ENCODE measurements at places on chromosomes 5 and 9. TPM values are rescaled to one million over a fixed set of nuclear protein-coding genes. Genes with fewer than 3 reads are reported as not detected.
A peak's percentile ranks its signal among the peaks of the same experiment; 100 is the strongest.

- no peaks in the 10 kb centered on the region for H3K36me3 ChIP-seq
- no peak overlapping the region for H3K4me3 ChIP-seq
- no peaks in the 10 kb centered on the region for H3K27me3 ChIP-seq
- H3K4me1 ChIP-seq = peaks cover 47% of the 10 kb centered on the region
Observed at GRCh38 chr9:113574441-113575262, 111.1 kb downstream of the RGS3 start.

DNA sequence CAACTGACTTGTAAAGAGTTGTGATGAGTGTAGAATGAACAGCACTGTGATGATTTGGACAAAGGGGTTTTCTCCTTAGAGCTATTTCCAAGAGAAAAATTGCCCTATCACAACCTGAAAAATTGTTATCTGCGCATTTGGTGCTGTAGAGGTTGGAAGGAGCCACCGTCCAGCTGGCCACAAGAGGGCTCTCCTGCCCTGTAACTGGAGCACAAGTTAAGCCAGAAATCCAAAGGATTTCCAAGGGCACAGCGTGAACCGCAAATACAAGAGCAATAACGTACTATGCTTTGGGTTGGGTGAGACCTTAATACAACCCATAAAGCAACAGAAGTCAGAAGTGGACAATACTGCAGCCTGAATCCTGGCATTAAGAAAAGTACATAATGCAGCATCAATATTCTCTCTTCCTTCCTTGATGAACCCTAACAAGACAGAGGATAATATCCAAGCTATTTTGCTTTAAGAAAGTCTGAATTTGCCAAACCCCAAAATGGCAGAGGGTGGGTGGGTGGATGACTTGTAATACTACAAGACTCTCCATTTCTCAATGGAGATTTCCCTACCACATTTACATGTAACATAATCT lies 56.8 kb upstream of the SMIM32 start:
- no peak overlapping the region for H3K4me3 ChIP-seq
- H3K36me3 ChIP-seq = no peaks in the 10 kb centered on the region
- H3K4me1 ChIP-seq = no peaks in the 10 kb centered on the region
- no peak for DNase-seq

DOK3 gene
- total RNA-seq = 12.0 TPM

DNA sequence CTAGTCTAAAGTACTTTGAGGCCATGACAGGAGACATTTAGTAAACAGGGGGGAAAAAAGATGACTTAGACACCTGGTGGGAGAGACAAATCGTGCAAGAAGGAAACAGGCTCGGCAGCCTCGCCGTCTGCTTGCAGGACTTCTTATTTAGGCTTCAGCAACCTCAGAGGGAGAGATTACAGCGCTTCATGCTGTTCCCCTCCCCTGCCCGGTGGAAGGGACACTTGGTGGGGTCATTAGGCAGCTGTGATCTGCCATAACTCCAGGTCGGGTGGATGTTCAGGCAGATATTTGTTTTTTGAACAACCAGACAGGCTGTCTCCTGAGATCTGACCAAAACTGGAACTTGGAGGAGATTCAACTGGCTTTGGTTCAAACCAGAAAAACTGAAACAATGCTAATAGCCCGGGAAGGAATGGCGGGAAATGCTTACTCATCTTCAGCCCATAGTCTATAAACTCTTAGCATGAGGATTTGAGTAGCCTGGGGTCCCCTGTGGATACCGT lies 38.1 kb upstream of the CD180 start:
- H3K27me3 ChIP-seq = no peaks in the 10 kb centered on the region
- DNase-seq = peak; percentile 84
- peak overlapping the region; percentile 77 for H3K27ac ChIP-seq
- H3K4me1 ChIP-seq = peaks cover 49% of the 10 kb centered on the region

IL3 gene
- not detected for total RNA-seq

DNA sequence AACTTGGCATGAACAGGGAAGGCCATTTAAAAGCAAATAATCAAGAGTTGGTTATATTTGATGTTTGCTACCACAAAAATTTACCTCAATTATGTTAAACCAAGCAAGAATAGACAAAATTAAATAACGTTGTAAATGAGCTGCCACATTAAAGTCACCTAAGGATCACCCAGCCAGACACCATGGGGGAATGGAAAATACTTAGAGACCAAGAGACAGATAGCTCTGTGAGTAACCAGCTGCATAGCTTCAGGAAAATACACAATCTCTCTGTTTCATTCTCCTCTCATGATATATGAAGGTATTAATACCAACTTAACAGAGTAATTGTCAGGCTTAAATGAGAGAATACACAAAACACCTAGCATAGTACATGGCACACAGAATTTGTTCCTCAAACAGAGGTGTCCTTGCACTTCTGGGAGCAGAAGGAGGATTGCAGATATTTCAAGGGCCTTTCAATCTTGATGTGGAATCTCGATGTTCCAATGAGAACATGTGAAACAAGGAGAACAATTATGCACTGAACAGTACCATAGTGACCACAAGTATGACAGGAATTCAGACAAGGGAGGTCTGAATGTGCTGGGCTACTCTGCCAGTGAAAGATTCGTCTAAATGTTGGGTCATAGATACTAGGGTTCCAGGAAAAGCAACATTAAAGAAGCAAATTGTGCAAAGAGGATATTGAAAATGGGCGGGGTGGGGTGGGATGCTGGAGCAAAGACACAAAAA lies 18.6 kb downstream of the JAKMIP2 start:
- no peaks in the 10 kb centered on the region for H3K4me1 ChIP-seq
- H3K4me3 ChIP-seq = no peak overlapping the region
- no peaks in the 10 kb centered on the region for H3K36me3 ChIP-seq
- no peaks in the 10 kb centered on the region for H3K27me3 ChIP-seq
- H3K27ac ChIP-seq = no peak overlapping the region

DNA sequence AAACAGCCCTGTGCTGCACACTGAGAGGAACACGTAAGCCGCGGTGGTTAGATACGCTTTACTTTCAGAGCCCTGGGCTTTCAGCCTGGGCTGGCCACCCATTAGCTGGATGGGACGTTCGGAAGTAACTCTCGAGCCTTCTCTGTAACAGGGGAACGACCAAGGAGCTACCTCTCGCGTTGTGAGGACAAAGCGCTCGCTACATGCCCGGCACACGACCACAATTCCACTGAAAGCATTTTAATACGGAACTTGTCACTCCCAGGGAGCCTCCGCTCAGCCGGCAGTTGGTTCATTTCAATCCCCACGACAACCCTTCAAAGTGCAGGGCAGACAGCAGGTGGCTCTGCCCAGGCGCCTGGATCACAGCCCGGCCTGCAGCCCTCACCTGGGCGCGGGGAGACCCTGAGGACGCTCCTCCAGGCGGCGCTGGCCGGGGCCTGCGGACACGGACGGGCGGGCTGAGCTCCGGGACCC lies 368 bp downstream of the SURF1 start:
- no peaks in the 10 kb centered on the region for H3K27me3 ChIP-seq
- H3K27ac ChIP-seq = peak overlapping the region; percentile 59
- peak overlapping the region; percentile 70 for H3K4me3 ChIP-seq
- DNase-seq = no peak
- no peaks in the 10 kb centered on the region for H3K36me3 ChIP-seq

GRCh38 chr9:129934780-129935179 lies 99.5 kb downstream of the USP20 start:
- no peaks in the 10 kb centered on the region for H3K36me3 ChIP-seq
- no peaks in the 10 kb centered on the region for H3K27me3 ChIP-seq
- H3K4me1 ChIP-seq = peaks cover 73% of the 10 kb centered on the region

DNA sequence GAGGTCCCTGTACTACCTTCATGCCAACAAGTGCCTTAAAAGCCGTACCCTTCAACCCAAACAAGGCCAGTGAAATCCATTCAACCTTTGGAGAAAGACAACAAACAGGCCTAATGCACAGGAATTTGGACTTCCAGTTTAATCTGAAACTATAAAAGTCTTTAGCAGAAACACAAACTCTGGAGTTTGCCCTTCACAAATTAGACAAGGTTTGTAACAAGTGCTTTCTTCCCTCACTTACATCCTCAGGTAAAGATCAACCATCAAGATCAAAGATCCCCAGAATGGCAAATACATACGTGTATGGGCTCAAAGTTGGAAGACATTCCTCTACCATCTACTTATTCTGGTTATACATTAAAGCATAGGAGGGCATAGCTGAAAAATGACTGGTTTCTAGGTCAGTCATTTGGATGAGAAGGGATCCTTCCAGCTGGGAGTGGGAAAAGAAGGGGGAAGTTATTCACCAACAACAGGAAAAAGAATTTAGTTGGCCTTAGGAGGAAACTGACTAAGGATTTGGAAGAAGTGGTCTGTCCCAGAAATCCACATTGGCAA lies 2.0 kb downstream of the DAB2 start:
- no peaks in the 10 kb centered on the region for H3K36me3 ChIP-seq
- no peak for DNase-seq
- H3K27ac ChIP-seq = peak overlapping the region; percentile 89
- peak overlapping the region; percentile 57 for H3K4me3 ChIP-seq

DNA sequence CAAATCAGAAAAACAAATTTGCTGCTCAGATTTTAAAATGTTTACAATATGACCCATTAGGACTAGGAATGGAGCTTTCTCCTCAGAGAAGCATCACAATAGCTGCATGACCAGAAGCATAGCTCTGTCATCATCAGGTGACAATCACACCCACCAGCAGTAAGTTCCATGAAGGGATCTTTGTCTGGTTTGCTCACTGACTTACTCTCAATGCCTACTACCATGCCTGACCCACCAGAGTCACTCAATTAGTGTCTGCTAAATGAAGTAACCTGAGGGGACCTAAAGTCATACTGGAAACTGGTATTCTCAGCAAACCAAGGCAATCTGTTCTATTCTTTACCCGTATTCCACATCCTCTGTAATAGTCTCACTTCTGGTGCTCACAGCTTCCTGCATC lies 7.7 kb downstream of the ERMP1 start:
- no peak for DNase-seq
- H3K4me1 ChIP-seq = no peaks in the 10 kb centered on the region
- H3K4me3 ChIP-seq = no peak overlapping the region
- H3K36me3 ChIP-seq = no peaks in the 10 kb centered on the region
- H3K27ac ChIP-seq = no peak overlapping the region

DNA sequence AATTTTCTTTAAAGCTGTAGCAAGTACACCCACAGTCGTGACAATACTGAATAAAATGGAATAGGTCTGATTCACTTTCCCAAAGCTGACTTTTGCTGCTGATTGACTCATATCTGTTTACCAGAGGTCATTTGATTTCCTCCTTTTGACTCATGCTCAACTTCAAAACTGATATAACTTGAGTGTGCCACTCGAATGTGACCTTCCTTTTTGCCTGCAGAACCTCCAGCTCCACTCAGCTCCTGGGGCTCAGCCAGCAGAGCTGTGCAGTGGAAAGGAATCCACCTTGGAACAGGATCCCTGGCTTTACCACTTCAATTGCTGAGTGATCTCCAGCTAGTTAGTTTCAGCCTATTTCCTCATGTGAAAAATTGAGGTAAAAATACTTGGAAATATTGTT lies 84.1 kb downstream of the FEM1C start:
- no peaks in the 10 kb centered on the region for H3K36me3 ChIP-seq
- H3K4me3 ChIP-seq = no peak overlapping the region
- no peak overlapping the region for H3K27ac ChIP-seq

GRCh38 chr5:24668050-24668449 lies 23.3 kb upstream of the CDH10 start:
- H3K27me3 ChIP-seq = no peaks in the 10 kb centered on the region
- no peak overlapping the region for H3K27ac ChIP-seq

DNA sequence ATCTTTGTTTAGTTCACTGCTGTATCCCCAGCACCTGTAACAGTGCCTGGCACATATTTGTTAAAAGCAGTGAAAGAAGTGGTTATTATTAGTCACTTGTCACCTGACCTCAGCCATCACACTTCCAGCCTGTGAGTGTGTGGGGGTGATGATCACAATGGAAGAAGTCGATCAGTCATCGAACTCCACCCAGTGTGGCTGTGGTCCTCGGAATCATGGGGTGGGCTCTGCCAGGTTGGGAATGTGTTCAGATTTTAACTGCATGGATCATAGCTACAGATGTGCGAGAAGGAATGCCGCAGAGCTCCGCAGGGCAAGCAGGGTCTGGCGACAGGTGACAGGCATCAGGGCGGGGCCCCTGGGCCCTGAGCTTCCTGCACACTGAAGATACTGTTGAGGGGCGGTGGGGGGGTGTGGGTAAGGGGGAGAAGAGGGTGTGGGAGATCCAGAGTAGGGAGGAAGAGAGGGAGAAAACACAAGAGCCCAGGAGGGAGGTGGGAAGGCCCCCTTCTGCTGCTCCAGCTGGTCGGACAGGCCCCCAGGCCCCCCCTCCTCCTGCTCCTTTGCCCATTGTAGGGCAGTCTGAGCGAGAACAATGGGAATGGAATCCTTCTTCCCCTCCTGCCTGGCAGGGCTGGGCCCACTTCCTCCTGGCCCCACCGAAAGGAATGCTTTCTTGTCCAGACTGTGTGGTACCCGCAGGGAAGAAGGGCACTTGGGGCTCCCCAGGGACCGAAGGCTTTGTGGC lies 89.6 kb downstream of the SPRY4 start:
- H3K4me3 ChIP-seq = no peak overlapping the region
- DNase-seq = no peak
- H3K4me1 ChIP-seq = no peaks in the 10 kb centered on the region
- H3K36me3 ChIP-seq = no peaks in the 10 kb centered on the region
- no peak overlapping the region for H3K27ac ChIP-seq
- no peaks in the 10 kb centered on the region for H3K27me3 ChIP-seq

MRPL50 gene
- total RNA-seq = 8.8 TPM

GRCh38 chr5:157546456-157547100 lies 29.0 kb downstream of the ADAM19 start:
- H3K36me3 ChIP-seq = no peaks in the 10 kb centered on the region
- H3K27ac ChIP-seq = no peak overlapping the region
- H3K4me3 ChIP-seq = no peak overlapping the region
- no peak for DNase-seq
- no peaks in the 10 kb centered on the region for H3K27me3 ChIP-seq
- peaks cover 70% of the 10 kb centered on the region for H3K4me1 ChIP-seq

MYORG gene
- total RNA-seq = 4.4 TPM

DNA sequence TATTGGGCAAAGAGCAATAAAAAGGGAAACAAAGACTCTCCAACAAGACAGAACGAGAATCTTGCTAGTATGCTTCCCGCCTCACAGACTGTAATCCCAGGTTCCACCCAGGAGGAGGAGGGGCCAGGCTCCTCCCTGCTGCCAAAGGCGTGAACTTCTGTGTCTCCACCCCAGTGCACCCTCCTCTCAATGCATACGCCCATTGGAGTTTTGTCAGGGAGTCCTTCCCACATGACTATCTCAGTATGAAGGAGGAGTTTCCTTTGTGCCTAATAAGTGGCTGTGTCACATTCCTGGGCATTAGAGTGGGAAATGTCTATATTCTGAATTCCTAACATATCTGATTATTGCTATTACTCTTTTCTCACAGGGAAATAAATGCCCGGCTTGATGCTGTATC lies 106.4 kb upstream of the DHFR start:
- no peaks in the 10 kb centered on the region for H3K36me3 ChIP-seq
- no peak overlapping the region for H3K4me3 ChIP-seq
- H3K4me1 ChIP-seq = no peaks in the 10 kb centered on the region

GPR151 gene
- not detected for total RNA-seq

GRCh38 chr9:110148384-110148783 lies 59.6 kb downstream of the C9orf152 start:
- H3K27ac ChIP-seq = peak overlapping the region; percentile 14
- H3K27me3 ChIP-seq = no peaks in the 10 kb centered on the region
- no peak for DNase-seq
- H3K4me3 ChIP-seq = no peak overlapping the region
- no peaks in the 10 kb centered on the region for H3K36me3 ChIP-seq
